Effector memory CD8-positive, alpha-beta T cell (primary cell): ENCODE measurements at places on chromosomes 7 and 10.
A peak's percentile ranks its signal among the peaks of the same experiment; 100 is the strongest.

DNA sequence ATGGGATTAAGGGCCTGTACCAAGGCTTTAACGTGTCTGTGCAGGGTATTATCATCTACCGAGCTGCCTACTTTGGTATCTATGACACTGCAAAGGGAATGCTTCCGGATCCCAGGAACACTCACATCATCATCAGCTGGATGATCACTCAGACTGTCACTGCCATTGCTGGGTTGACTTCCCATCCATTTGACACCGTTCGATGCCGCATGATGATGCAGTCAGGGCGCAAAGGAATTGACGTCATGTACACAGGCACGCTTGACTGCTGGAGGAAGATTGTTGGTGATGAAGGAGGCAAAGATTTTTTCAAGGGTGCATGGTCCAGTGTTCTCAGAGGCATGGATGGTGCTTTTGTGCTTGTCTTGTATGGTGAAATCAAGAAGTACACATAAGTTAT lies 18.2 kb downstream of the LSM5 start:
- no peak for DNase-seq

GRCh38 chr10:12513775-12514673 lies 164.7 kb downstream of the CAMK1D start:
- no peak for DNase-seq

GRCh38 chr10:70578371-70578947 lies 24.1 kb downstream of the PRF1 start:
- DNase-seq = peak; percentile 47

GRCh38 chr10:13615650-13616300 lies 29.0 kb downstream of the PRPF18 start:
- no peak for DNase-seq

DNA sequence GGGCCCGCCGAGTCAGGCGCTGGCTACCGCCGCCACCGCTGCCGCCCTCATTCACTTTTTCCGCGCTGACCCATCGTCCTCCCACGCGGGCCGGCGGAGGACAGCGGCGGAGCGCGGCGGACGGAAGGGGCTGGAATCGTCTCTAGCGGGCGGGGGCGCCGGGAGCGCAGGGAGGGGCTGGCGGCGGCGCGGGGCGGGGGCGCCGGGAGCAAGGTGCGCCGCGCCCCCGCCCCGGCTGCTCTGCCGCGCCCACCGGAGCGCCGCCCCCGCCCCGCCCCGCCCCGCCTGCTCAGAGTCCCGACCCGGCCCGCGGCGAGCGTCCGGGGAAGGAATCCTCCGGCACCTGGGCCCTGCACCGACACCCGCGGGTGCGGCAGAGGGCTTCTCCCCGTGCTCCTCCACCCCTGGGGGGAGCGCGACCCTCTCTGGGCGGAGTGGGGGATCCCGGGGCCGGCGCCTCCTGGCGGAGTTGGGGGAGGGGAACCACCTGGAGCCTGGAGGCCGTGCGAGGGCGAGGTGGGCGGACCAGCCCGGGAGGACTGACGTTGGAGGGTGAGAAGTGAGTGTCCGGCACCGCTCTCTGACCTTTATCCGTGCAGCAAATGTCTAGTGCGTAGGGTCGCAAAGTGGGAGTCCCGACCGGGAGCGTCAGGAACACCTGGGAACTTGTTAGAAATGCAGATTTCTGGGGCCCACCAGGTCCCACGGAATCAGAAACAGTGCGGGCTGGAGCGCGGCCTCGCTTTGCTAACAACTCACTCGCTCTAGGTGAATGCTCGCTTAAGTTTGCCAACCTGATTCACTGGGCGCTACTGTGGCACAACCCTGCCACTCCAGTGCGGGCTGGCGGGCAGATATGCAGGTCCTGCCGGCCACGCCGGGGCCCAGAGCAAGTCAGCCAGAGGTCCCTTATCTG lies at the start of gene COBL:
Gene COBL (minus strand): TSS at position 144 of the 916 bp plus-strand sequence. CDS start 176 bp downstream, outside the sequence.
- no peak for DNase-seq

DNA sequence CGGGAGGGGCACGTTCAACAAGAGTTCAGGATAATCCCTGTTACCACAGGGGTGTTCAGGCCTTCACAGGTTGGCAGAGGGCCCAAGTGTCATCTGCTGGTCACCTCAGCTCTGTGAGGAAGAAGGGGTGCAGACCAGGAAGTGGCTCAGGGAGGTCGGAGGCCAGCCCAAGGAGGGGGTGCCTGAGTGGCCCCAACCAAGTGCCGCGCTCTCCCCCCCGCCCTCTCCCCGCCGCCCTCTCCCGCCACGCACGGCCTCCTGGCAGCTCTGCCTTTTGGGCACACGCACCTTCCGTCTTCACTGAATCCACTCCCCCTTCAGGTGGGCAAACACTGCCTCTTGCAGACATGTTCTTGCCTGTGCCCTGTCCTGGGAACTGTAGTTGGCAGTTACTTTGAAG lies 245.2 kb downstream of the PAXIP1 start:
- DNase-seq = no peak

- DNase-seq = no peak
Measured at GRCh38 chr10:79401015-79401921, 44.2 kb downstream of the ZCCHC24 start.

- DNase-seq = no peak
Measured at GRCh38 chr7:30353932-30354607, 69.7 kb downstream of the ZNRF2 start.

GRCh38 chr7:24434972-24435371 lies 138.3 kb upstream of the PALS2 start:
- DNase-seq = no peak

DNA sequence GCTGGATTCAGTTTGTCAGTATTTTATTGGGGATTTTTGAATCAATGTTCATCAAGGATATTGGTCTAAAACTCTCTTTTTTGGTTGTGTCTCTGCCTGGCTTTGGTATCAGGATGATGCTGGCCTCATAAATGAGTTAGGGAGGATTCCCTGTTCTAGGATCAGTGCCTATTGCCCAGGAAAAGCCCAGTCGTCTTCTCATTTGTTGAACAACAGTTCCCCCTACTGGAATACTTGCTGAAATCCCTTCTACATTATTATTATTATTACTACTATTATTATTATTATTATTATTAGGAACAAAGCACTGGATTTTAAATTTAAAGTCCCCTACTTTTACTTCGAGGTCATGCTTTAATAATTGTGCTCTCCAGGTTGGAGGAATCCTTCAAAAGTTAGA lies 528.9 kb downstream of the MAGI2 start:
- no peak for DNase-seq

DNA sequence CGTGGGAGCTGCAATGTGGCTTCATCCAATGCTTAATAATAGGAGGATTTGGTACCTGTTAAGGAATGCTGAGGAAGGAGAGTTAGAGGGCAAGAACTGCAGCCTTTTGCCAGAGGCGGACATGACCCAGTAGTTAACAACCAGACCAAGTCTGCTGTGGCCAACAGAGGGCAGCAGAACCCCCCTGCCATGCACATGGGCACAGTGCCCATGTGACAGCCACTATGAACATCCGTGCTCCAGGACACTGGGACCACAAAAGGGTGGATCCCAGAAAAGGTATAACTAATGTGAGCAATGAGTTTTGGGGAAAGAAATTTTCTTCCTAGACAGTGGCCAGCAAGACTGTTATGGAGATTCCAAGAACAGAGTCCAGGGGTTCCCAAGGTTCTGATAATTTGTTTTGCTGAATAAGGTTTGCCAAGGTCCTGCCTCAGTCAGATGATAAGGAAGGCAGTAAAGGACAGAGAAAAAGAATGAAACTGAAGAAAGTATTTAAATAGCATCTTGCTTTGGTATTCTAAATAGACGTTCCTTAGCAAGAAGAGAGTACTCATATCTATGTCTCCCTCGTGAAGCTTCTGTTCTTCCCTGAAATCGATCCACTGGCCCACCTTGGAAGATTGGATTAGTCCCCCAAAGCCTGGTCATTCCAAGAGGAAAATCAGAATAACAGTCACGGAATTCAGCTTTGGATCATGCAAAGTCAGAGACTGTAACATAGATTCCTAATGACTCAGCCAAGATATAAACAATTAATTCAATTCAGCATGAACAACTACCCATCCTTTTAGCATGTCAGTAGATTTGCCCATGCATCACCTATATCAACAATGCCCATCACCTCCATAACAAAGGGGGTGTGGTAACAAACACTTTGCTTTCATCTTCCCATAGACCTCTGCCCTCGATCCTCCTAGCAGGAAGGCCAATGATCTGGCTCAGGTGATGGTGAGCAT lies 56.0 kb downstream of the LGI1 start:
- no peak for DNase-seq

- no peak for DNase-seq
Measured at GRCh38 chr10:13917791-13918190, 331.0 kb downstream of the PRPF18 start.

GRCh38 chr7:151900591-151900985 lies 23.7 kb upstream of the PRKAG2 start:
- DNase-seq = no peak

GRCh38 chr10:43250615-43251418 lies 16.0 kb downstream of the RASGEF1A start:
- DNase-seq = no peak

- no peak for DNase-seq
Measured at GRCh38 chr10:85420501-85421191, 945.9 kb downstream of the GRID1 start.

GRCh38 chr7:17010637-17011300 lies 129.0 kb upstream of the AGR3 start:
- DNase-seq = no peak

DNA sequence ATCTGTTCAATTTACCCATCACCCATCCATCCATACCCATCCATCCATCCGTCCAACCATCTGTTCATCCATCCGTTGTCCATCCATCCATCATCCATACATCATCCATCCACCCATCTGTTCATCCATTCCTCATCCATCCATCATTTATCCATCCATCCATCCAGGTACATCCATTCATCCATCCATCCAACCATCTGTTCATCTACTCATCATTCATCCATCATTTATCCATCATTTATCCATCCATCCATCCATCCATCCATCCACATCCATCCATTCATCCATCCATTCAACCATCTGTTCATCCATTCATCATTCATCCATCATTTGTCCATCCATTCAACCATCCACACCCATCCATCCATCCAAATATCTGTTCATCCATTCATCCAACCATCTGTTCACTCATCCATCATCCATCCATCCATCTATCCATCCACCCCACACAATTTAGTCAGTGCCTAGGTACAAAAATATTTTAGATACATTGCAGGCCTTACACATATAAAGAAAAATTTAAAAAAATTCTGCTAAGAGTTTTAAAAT lies 119.1 kb downstream of the PRKCQ start:
- no peak for DNase-seq

DNA sequence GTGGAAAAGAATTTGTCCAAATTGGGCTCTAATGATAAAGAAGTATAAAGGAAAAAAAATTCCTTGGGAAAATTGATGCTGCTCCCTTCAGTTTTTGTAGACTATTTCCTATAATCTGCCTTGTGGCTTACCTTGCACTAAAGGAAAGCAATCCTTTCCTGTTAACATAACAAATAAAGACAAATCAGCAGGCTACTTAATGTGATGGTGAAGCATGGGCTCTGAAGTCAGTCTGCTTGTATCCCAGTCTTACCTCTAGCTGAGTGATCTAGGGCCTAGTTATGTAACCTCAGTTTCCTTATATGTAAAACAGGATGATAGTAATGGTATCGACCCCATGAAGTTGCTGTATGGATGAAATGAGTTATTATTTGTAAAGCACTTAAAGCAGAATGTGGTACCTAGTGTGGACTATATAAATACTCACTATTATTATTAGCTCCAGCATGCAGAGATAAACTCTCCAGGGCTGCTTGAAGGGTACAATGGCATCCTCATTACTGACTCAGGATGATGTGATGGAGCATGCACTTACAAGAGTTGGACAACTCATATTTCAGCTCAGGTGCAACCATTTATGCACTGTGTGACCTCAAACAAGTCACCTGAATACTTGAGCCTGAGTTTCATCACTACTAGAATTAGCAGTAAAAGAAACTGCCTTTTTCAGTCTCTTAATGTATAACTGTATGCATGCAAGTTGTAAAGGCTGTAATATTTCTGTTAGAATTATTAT lies 156.1 kb downstream of the DKK1 start:
- no peak for DNase-seq

DNA sequence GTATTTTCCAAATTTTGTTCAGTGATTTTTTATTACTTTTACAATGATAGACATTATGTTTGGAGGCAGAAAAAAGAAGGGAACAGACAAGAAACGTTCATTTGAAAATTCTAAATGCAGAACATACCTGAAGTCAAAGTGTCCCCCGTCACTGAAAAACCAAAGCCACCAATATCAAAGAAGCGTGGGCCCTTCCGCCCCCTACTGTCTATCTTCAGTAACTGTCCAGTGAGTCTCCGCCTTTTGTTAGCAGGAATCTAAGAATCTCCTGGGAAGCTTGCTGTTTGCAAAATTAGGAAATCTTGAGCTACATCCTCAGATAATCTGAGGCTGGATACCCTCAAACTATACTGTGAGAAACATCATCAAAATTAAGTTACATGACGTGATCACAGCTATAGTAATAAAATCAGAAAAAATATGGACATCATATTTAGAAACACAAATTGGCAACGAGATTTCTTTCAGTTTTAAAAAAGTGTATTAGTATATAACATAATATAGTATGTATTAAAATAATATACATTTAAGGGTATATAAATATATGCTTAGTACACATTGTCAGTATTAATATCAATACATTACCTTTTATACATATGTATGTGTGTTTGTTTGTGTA lies 169.3 kb upstream of the AKR1E2 start:
- DNase-seq = peak; percentile 45

- no peak for DNase-seq
Measured at GRCh38 chr10:29851241-29851640, 208.1 kb downstream of the JCAD start.

DNA sequence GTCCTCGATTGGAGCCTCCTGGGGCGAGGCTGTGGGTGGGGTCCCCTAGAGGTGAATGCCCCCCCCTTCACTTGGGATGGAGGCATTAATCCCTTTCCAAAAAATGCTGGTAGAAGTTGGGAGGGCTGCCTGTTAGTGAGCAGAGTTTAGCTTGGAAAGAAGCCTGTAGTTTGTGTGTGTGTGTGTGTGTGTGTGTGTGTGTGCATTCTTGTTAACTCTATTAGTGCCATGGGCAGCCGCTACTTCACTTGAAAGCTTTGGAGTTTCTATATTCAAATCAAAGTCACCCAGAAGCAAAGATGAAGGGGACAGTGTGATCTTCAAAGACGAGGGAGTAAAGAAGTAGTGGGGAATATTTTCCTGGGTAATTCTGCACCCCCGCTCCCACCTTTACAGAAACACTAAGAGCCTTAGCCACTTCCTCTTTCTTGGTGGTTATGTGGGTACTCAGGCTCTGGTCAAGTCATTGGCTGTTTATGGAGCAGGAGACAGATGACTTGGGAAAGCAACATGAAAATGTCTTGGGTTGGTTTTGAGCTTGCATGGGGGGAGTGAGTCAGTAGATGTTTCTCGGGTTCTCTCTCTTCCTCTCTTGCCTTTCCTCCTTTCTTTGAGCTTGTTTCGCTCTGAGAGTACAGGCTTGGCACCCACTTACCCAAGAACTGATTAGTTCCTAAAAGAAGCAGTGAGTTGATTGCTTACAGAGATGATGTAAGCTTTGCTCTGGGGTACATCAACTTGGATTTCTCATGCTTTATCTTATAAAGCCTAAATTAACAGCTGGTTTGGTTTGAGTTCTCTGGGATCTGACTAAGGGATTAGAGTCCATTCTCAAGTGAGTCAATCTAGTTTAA lies 35.9 kb downstream of the TCF7L2 start:
- DNase-seq = no peak

- DNase-seq = no peak
Measured at GRCh38 chr10:5915451-5915850, 25.4 kb downstream of the FBH1 start.

- DNase-seq = no peak
Measured at GRCh38 chr7:139830782-139831501, 1.9 kb downstream of the TBXAS1 start.
